ENCODE measurements at places on chromosomes 6 and 20. TPM values are rescaled to one million over a fixed set of nuclear protein-coding genes. Genes with fewer than 3 reads are reported as not detected.

ITPA gene
- 29.9 TPM for total RNA-seq

AIF1 gene
- total RNA-seq, result 117 TPM

KCNB1 gene
- not detected for total RNA-seq

TPX2 gene
- total RNA-seq, result 215 TPM

CRISP2 gene
- not detected for total RNA-seq

NMBR gene
- not detected for total RNA-seq
